ENCODE measurements at places on chromosomes 11 and 22.

GRCh38 chr11:16178273-16178672 lies 178.1 kb downstream of the SOX6 start:
- no peak for DNase-seq

DNA sequence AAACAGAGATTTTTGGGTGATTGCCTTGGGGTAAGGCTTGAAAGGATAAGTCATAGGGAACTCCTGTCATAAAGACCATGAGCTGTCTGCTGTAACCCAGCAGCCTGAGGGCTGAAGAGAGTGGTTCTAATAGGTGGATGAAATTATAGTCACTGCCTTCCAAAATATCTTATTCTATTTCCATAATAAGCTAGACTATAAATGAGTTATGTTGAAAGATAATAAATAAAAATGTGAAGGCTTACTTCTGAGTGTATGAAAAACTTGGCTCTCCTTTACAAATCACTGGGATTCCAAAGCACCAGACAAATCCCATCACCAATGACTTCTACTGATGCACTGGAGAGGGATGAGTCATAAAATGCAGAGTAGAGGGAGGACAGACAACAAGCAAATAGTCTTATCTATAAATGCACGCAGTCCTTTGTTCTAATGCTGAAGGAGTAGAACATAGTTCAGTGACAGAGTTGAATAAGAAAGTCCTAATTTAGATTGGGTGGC lies 775.0 kb upstream of the LRRC4C start:
- DNase-seq: no peak

- peak; percentile 98 for DNase-seq
Measured at GRCh38 chr11:117814766-117815261, 9.7 kb downstream of the FXYD2 start.

GRCh38 chr22:35697142-35697541 lies 20.5 kb upstream of the APOL5 start:
- no peak for DNase-seq

DNA sequence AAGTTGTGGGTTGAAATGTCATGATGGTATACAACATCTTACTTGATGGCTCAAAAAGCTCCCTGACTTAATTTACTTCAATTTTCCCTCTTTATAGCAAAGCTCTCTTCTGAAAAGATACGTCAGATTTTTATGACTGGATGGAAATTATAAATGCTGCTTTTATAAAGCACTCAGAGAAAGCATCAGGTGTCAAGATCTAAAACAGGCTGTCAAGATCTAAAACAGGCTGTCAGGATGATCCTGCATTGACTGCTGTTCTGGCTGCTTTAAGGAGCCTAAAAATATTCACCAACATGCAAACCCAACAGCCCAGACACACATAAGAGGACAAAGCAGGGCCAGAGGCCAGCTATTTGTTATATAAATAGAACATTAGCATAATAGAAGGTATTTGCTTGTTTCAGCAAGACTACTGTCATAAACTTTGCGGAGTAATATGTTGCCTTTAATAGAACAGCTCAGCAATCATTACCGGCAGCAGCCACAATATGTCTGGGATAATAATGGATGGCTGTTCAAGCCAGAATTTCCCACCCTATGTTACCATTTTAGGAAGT lies 77.3 kb upstream of the ANO5 start:
- DNase-seq: peak; percentile 34

- no peak for DNase-seq
Measured at GRCh38 chr11:29312812-29313211, 704.0 kb downstream of the KCNA4 start.

DNA sequence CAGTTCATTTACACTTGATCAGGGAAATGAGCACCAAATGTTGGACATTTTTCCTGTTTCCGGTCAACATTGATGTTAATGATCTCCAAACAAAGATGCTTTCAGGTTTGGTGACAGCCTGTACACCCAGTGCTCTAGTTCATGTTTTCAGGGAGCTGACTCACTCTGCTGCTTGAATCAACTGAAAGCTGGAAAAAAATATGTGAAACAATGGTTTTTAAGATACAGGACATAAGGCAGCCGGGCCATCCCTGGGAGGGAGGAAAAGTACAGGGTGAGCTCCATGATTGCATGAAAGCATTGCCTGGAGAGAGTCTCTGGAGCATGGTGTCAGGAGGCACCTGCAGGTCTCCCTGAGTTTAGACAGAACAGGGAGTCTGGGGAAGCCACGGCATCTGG lies 259.6 kb downstream of the TBC1D22A start:
- DNase-seq: no peak

- no peak for DNase-seq
Measured at GRCh38 chr22:24580276-24580675, 12.6 kb downstream of the LRRC75B start.

- no peak for DNase-seq
Measured at GRCh38 chr22:46997311-46997970, 235.0 kb downstream of the TBC1D22A start.

- DNase-seq: no peak
Measured at GRCh38 chr11:132913295-132913694, 619.0 kb downstream of the OPCML start.

- DNase-seq: peak; percentile 47
Measured at GRCh38 chr11:62850911-62851806, 11.8 kb upstream of the WDR74 start.

- DNase-seq: no peak
Measured at GRCh38 chr11:69958308-69958707, 119.8 kb upstream of the ANO1 start.

GRCh38 chr22:23829845-23830372 lies 8.9 kb downstream of the DERL3 start:
- DNase-seq: no peak

GRCh38 chr11:45607995-45608394 lies 57.4 kb downstream of the CHST1 start:
- DNase-seq: no peak

DNA sequence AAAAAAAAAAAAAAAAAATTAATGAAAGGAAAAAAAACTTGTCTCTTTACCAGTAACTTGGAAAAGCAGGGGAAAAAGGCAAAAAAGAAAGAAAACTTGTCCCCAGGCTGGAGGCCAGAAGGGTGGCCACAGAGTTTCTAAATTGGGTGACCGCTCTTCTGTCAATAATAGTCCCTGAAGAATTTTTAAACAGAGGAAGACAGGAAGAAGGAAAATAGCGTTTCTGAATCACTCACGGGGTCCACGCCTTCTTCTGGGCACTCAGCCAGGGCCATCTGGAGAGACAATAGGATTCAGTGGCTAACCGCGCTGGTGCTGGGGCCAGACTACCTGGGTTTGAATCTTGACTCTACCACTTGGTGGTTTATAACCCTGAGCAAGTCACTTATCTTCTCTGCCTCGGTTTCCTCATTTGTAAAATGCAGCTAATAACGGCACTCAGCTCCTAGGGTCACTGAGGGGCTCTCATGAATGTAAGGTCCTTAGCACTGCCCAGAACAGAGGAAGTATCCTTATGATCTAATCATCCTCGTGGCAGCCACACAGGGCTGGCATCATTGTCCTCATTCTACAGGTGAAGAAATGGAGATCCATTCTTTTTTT lies 7.0 kb downstream of the C11orf86 start:
- peak; percentile 71 for DNase-seq

DNA sequence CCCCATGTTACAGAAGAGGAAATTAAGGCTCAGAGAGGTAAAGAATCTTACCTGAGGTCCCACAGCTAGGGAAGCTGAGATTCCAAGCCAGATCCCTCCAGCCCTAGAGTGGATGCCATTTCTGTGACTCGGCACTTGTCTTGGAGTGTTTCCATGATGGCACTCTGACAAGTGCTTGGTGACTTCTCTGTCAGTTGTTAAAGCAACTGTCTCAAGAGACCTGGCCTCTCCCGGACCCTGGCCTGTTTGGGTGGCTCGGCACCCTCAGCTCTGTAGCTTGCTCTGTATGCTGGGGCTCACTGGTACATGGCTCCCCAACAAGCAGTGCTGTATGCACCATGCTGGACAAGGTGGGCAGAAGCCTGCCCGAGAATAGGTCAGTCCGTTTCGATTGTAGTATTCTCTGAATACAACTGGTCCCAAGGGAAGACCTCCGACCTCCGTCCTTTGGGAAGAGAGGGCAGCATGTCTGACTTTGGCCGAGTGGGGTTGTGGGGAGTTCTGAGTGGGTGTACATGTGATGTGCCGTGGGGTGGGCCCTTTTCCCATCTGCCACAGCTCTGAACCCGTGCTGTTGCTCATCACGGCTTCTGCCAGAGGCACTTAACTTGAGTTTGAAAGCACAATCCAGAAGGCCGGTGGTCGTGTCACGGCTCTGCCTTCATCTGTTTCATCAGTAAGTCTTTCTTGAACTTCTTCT lies 12.4 kb downstream of the ACO2 start:
- no peak for DNase-seq

GRCh38 chr22:22674467-22674866 lies 30.1 kb downstream of the GGTLC2 start:
- DNase-seq: no peak

DNA sequence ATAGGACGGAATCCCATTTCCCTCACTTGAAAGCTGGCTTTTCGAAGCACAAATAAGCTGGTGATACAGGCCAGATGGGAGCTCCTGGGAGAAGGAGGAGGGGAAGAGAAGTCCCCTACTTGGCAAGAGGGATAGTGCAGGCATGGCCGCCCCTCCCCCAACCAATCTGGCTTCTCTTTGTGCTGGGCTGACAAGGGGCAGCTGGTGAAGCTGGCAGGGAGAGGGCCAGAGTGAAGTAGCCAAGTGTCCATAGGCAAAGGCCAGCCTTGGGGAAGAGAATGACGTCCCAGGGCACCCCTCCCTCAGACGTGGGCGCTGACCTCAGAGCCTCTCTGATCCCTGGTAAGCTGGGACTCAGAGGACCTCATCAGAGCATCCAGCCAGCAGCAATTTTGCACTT lies 78.7 kb upstream of the GRAMD1B start:
- peak; percentile 55 for DNase-seq

DNA sequence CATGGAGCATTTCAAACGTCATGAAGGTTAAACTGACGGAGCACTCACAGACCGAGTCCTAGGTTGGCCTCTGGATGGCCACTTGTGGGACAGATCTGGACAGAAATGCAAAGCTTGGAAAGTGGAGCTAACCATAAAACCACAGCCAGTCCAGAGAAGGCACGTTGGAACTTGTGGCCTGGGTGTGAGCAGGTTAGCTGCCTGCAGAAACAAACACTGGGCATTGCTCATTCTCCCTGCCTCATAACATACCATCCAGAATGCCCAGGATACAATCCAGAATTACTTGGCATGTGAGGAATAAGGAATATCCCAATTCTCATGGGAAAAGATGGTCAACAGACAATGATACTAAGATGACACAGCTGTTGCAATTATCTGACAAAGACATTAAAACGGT lies 1005.0 kb downstream of the TBC1D22A start:
- no peak for DNase-seq

All from NCI-H1417 (cell line).